ENCODE measurements at places on chromosomes 7 and 10. TPM values are rescaled to one million over a fixed set of nuclear protein-coding genes. Genes with fewer than 3 reads are reported as not detected.

DNA sequence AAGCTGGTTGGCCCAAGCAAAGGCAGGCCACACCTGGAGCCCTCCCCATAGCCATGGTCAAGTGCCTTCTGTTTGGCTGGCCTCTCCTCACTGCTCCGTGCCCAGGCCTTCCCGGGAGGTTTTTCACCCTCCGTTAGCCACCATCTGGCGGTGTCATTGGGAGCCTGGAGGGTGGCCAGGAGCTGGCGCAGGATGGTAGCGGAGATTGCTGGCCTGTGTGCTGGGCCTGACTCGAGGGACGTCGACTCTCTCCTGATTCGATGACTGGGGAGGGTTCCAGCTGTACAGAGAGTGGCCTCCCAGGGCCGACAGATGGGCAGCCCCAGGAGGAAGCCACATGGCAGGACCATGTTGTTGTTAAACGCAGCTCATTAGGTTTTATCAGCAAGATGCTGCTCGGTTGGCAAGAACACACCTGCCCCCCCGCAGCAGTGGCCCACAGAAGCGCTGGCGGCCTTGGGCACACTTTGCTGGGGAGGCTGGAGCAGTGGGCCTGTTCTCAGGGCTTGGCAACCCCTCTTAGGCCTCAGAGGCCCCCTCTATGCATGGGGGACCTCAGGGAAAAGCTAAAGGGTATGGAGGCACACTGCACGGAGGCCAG lies 64.0 kb upstream of the CACUL1 start:
- no peak for DNase-seq

- DNase-seq = no peak
Measured at GRCh38 chr10:110033701-110034235, 26.0 kb downstream of the ADD3 start.

DNA sequence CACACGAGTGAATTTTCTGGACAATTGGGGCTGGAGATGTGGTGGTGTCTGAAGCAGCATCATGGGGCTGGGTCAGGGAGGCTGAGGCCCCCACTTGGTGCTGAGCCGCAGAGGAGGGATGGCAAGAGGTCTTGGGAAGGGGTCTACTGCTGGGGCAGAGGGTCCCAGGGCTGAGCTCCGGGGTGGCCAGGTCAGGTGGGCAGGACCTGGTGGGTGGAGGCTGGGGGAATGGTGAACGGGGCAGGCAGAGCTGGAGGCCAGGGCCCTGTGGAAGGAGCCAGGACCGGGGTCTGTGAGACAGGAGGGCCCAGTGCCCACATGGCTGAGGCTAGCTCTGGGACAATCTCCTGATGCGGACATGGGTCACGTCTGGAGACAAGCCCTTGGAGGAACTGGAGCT lies 20.4 kb upstream of the LFNG start:
- DNase-seq = no peak

The FAM25C gene
- polyA plus RNA-seq = not detected

The KDM7A gene
- polyA plus RNA-seq = 14.3 TPM
